Naive B cell (primary cell): ENCODE measurements at places on chromosomes 6 and 20.

DNA sequence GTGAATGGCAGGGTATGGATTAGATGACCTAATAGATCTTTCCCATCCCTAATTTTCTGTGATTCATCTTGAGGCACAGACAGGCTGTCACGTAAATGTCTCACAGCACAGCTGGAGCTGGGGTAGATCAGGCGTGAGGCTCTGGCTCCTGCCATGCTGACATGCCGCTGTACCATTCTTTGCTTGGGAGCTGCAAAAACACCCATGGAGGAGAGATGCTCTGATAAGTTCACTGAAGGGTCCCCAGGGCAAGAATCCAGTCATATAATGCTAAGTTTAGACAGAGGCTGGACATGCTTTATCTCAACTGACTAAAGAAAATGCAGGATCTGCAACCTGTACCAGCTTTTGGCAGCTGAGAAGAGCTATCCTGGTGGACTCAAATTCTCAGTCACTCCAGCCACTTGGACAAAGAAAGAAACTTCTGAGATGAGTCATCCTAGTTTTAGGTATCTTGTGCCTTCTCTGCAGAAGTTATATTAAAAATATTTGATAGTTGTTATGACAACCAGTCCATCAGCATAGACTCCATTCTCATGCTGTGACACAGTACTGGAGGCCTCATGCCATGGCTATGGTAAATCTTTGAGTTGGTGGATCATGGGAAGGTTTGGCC is 185.1 kb upstream of the RAB32 start:
- H3K27ac ChIP-seq = no peak overlapping the region

- DNase-seq = peak; percentile 42
- H3K27ac ChIP-seq = no peak overlapping the region
- peaks cover 68% of the 10 kb centered on the region for H3K4me1 ChIP-seq
- H3K27me3 ChIP-seq = no peaks in the 10 kb centered on the region
These were observed 19.6 kb downstream of the RTN4IP1 start for GRCh38 chr6:106609699-106610098.

- no peak overlapping the region for H3K4me3 ChIP-seq
- no peak overlapping the region for H3K27ac ChIP-seq
- H3K4me1 ChIP-seq = peaks cover 7% of the 10 kb centered on the region
- peaks cover 20% of the 10 kb centered on the region for H3K27me3 ChIP-seq
- no peaks in the 10 kb centered on the region for H3K36me3 ChIP-seq
- DNase-seq = no peak
These were observed 19.9 kb upstream of the BHLHE23 start for GRCh38 chr20:63026582-63027165.

DNA sequence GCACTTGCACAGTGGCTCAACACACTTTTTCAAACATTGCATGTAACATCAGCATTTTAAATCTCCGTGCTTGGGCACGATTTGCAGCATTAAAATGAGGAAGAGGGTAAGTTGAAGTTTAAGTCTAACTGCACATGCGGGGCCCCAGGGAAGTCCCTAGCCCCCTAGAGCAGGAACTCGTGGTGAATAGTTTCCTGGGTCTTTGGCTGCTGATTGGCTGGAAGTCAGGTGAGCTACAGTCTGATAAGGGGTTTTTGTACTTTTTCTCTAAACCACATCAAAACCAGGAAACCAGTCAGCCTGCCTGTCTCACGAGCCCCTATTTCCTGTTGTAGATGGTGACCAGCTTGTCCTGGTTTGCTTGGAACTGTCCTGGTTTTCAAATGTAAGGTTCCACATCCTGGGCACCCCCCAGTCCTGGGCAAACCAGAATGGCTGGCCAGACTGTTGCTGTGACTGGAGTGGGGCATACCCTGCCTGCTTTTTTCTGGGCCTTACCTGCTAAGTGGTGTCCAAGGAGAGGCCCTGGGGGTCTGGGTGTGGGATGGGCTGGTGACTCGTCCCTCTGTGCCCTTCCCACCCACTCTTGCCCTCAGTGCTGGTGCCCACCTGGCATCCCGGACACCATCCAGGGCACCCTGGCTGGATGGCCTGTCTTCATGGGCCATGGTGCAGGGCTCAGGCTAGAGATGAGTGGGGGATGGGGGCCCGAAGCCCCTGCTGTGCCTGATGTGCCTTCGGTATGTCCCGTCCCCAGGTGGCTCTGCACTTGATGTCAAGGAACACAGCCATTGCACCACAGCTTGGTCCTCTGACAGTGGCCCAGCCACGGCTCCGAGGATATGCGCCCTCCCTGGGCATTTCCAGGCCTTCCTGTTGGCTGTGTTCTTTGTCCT is 31.8 kb downstream of the SUN5 start:
- no peak overlapping the region for H3K4me3 ChIP-seq
- H3K27me3 ChIP-seq = no peaks in the 10 kb centered on the region
- H3K27ac ChIP-seq = no peak overlapping the region
- peaks cover 30% of the 10 kb centered on the region for H3K4me1 ChIP-seq

- H3K4me1 ChIP-seq = peaks cover 27% of the 10 kb centered on the region
- no peaks in the 10 kb centered on the region for H3K27me3 ChIP-seq
- peaks cover 8% of the 10 kb centered on the region for H3K36me3 ChIP-seq
- no peak for DNase-seq
- peak overlapping the region; percentile 100 for H3K27ac ChIP-seq
These were observed 588 bp upstream of the NCOA3 start for GRCh38 chr20:47501116-47501481.

DNA sequence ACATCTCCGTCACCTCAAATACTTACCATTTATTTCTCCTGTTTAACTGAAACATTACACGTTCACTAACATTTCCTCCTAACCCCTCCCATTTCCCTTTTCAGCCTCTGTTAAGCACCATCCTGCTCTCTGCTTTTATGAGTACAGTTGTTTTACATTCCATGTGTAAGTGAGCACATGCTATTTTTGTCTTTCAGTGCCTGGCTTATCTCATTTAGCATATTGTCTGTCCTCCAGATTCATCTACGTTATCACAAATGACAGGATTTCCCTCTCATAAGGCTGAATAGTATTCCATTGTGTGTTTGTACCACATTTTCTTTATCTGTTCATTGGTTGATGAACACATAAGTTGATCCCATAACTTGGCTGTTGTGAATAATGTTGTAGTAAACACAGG is 22.7 kb downstream of the TAF11 start:
- H3K4me1 ChIP-seq = no peaks in the 10 kb centered on the region
- DNase-seq = no peak
- no peak overlapping the region for H3K27ac ChIP-seq
- H3K36me3 ChIP-seq = peaks cover 12% of the 10 kb centered on the region

- H3K36me3 ChIP-seq = peaks cover 8% of the 10 kb centered on the region
- H3K27ac ChIP-seq = peak overlapping the region; percentile 79
- H3K4me1 ChIP-seq = peaks cover 30% of the 10 kb centered on the region
These were observed 97.3 kb downstream of the INSM1 start for GRCh38 chr20:20465252-20465651.

DNA sequence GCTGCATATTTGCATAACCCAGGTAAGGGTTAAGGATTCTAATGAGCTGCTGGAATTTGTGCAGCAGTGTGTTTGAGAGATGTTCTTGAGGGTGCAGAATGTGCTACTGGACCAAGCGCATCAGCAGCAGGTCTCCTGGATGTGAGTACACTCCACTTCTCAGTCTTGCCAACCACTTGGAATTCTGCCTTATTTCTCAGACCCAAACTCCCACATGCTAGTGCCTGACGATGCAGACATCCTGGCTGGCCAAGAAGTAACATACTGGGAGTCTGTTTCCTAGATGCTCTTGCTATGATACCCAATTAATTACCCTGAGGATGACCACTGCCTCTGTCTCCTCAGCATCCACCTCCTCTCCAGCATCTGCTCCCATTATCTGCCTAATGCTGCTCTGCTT is 186.6 kb downstream of the MOXD1 start:
- no peaks in the 10 kb centered on the region for H3K36me3 ChIP-seq
- no peak for DNase-seq
- H3K27ac ChIP-seq = no peak overlapping the region
- no peaks in the 10 kb centered on the region for H3K4me1 ChIP-seq
- H3K4me3 ChIP-seq = no peak overlapping the region

DNA sequence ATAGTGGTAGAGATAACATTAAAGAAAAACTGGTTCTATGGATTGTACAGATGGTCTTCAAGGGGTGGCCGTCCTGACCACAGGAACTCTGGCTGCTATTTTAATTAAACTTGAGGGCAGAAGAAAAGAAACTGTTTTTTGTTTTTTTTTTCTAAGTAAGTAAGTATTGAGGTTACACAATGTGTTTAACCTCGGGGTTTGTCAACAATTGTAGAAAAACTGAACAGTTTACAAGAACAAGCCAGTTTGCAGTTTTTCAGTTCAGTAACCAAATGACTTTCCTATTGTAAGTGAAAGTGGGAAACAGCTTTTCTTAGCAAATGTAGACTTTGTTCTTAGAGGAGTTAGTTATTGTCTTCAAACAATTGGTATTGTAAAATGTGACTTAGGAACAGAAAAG is 77.0 kb downstream of the PLCB1 start:
- no peaks in the 10 kb centered on the region for H3K27me3 ChIP-seq
- peaks cover 12% of the 10 kb centered on the region for H3K4me1 ChIP-seq
- DNase-seq = no peak
- H3K4me3 ChIP-seq = no peak overlapping the region
- no peak overlapping the region for H3K27ac ChIP-seq
- H3K36me3 ChIP-seq = no peaks in the 10 kb centered on the region

- no peak overlapping the region for H3K4me3 ChIP-seq
- no peaks in the 10 kb centered on the region for H3K4me1 ChIP-seq
- no peak overlapping the region for H3K27ac ChIP-seq
- no peaks in the 10 kb centered on the region for H3K36me3 ChIP-seq
- DNase-seq = no peak
- H3K27me3 ChIP-seq = no peaks in the 10 kb centered on the region
These were observed 39.7 kb downstream of the ISM1 start for GRCh38 chr20:13260650-13261279.
